ENCODE measurements at places on chromosomes 11 and 22.

- DNase-seq = no peak
Observed at GRCh38 chr11:69452206-69452987, 29.1 kb upstream of the LINC01488 start.

GRCh38 chr11:66904561-66904960 is 47.7 kb downstream of the LRFN4 start:
- DNase-seq = no peak

- DNase-seq = no peak
Observed at GRCh38 chr11:47512701-47513100, 40.2 kb downstream of the CELF1 start.

DNA sequence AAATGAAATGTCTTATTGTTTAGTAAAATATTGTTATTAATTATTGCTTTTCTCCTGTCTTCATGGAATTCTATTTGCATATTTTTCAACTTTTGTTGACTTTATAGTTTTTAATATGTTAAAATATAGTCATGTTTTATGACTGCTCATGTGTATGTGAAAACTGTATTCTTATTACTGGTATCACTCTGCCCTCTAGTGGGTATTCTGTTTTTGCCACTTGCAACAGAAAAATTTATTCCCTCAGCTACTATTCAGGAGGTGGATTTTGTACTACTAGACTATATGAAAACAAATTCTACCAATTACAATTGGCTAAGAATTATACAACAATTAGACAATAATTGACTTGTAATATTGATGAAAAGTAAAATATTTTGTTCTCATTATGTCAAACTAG is 45.0 kb downstream of the OR4C6 start:
- DNase-seq = peak; percentile 64

- no peak for DNase-seq
Observed at GRCh38 chr11:18027475-18027874, 14.6 kb upstream of the SERGEF start.

DNA sequence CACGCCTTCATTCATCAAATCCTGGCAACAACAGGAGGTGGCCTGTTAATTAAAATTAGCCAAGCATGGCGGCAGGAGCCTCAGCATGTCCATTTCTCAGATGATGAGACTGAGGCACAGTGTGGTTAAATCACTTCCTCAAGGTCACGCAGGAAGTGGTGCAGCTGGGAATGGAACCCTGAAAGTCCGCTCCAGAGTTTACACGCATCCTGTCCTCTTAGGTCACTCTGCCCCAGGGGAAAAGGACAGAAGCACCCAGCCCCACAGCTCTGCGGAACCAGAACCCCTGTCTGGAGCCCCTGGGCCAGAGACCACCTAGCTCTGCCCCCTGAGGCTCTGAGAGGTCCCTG is 19.6 kb downstream of the RPL3 start:
- DNase-seq = peak; percentile 30

DNA sequence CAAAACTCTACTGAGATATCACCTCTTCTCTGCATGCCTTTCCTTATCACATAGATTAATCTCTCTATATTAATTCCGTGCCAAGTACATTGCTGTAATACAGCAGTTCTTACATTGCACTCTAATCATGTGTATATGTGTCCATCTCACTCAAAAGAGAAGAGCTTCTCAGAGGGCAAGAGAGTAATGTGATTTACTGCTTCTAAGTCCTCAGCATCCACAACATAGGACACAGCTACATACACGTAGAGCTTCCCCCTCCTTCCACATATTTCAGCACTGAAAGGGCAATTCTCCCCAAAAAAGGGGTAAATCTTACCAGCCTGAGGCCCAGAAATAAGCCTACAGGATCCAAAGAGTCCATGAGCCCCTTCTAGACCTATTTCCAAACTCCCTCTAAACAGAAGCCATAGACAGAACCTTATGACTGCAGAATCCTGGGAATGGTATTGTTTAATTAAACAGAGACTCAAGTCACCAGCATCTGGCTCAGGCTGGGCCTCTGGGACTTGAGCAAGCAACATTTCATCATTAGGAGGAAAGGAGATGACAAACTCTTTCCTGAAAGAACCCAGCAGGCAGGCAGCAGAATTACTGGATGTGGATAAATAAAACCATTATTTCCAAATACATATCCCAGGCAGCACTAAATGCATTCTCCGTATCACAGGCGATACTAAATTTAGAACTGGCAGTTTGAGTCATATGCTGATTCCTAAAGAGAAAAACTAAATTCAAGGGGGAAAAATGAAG is 87.2 kb downstream of the KCNC1 start:
- DNase-seq = no peak

- no peak for DNase-seq
Observed at GRCh38 chr11:111977146-111978027, 40.2 kb downstream of the DIXDC1 start.

GRCh38 chr11:2166091-2166851 is 5.3 kb upstream of the INS start:
- no peak for DNase-seq

DNA sequence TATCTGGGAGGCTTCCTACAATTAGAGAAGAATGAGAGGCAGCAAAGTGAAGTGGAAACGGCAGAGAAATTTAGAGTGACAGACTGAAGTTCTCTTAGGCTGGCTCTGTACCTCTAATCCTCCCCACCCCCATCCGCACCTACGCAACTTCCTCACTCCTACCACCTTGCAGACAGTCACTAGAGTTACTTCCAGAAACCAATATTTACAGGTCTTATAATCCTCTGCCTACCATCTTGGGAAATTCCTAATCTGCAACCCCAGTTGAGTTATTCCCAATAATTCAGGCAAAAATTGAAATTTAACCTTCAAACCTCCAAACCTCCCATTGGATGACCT is 71.7 kb downstream of the PAK1 start:
- no peak for DNase-seq

DNA sequence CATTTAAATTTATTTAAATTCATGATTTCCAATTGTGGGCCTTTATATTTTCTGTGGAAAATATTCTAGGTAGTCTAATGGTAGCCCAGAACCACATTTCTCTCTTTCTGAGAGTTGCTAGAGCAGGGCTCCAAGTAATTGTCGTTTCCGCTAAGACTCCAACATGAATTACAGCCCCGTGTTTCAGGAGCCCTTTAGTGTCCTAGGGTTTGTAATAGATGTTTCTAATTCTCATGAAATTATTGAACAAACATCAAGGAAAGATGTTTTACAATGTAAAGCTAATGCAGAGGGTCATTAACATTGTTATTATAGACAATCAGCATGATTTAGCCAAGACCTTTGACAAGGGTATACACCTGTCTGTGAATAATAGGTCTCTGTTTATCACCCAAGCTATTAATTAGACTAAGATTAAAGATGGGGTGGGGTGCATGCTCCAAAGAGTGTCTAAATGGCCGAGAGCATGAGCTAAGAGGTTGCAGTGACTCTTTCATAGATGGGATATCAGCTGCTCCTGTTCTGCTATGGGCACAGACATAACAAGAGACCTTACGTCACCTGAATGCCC is 81.8 kb upstream of the NTM start:
- no peak for DNase-seq

- DNase-seq = no peak
Observed at GRCh38 chr22:17912945-17913721, 111.2 kb downstream of the MICAL3 start.

- no peak for DNase-seq
Observed at GRCh38 chr11:34978236-34979191, 62.1 kb downstream of the PDHX start.

- no peak for DNase-seq
Observed at GRCh38 chr22:42692239-42693054, 28.2 kb downstream of the A4GALT start.

- no peak for DNase-seq
Observed at GRCh38 chr11:60064111-60064510, 7.6 kb downstream of the MS4A3 start.
